Stimulated activated CD4-positive, alpha-beta T cell treated with anti-CD3 and anti-CD28 coated beads, Interleukin-4, amount 100 ng/mL, for 48 hours (primary cell): ENCODE measurements at places on chromosomes 6 and 20.

DNA sequence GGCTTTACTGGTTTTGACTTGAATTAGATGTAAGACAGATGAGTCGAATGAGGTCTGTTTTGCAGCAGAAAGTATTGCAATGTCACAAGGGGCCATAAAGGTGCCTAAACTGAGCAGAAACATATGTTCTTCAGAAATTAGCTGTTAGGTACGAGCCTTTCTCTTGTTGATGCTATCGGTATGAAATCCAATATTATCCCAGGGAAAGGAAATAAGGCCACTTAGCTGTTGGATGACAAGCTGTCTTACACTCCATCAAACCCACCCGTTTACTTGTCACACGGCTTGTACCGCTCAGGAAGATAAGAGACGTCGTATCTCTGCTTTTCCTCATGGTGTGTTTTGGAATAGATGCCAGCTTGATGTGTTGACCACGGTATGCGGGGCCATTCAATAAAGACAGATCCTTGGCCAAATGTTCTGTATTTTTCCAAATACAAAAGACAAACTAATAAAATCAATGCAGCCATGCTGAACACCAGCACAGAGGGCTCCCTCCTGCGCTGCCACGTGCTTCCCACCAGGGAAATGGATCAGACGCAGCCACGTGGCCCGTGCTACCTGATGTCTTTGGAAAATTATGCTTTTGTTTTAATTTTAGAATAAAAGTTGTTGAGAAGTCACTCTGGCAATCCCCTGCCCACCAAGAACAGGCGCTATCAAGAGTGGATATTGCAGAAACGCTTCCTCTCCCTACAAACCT is 255.9 kb upstream of the SULF2 start:
- no peak for DNase-seq

GRCh38 chr6:94372229-94372628 is 952.9 kb upstream of the EPHA7 start:
- DNase-seq, result no peak

DNA sequence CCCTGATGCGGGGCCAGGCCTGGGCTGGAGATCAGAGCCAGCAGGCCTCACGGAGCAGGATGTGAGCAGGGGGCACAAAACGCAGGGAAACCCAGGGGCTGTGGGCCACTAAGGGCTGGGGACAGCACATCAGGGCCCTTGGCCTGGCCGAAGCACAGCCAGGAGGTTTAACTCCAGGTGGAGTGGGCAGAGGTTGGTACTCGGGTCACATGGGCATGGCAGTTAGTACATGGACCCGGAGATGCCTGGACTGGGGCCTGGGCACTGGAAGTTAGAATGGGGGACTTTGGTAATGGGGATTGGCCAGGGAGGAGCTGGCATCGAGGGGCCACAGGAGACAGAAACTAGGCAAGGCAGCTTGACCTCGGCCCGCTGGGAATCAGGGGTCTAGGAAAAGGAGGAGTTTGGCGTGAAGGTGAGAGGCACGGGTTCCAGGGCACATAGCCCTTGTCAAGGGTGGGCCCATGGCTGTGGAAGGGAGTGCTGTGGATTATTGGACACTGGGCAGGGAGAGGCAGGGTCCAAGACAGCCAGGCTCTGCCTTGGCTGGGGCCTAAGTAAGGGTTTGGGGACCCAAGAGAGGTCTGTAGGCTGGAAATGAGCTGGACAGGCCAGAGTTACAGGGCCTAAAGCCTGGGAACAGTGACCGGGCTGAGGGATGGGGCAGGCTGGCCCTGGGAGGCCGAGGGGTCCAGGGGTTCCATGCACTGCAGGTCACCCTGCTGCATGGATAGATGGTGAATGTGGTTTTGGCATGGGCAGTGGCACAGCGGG is 41.6 kb upstream of the CD93 start:
- DNase-seq, result no peak

DNA sequence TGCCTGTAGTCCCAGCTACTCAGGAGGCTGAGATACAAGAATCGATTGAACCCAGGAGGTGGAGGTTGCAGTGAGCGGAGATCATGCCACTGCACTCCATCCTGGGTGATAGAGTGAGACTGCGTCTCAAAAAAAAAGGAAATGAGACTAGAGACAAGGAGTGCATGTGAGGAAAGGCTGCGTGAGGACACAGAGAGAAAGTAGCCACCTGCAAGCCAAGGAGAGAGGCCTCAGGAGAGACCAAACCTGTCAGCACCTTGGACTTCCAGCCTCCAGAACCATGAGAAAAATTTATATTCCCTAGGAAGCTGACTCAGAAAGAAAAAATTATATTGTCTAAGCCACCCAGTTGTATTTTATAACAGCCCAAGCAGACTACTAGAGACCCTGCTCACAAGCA is 7.4 kb upstream of the BEND3 start:
- DNase-seq, result no peak

DNA sequence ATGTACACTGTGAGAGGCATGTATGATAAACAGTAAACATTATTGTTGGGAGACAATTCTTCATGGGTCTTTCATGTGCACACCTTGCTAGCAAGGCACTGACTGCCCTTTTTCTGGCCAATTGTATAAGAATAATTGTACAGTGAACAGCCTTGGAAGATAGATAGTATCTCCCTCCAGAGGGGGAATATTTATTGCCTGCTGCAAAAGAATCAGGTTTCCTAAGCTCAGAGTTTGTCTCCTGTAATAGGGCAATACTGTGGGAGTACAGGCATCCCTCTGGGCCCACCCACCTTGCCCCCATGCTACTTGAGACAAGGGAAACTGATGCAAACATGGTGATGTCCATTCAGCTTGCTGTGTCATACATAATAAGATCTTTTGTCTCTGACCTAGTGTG is 442.2 kb downstream of the HDGFL1 start:
- no peak for DNase-seq

- DNase-seq, result no peak
These were observed 63.8 kb downstream of the ADTRP start for GRCh38 chr6:11714798-11715285.

- DNase-seq, result peak; percentile 89
These were observed 30.1 kb downstream of the TRIM38 start for GRCh38 chr6:25992413-25993340.

DNA sequence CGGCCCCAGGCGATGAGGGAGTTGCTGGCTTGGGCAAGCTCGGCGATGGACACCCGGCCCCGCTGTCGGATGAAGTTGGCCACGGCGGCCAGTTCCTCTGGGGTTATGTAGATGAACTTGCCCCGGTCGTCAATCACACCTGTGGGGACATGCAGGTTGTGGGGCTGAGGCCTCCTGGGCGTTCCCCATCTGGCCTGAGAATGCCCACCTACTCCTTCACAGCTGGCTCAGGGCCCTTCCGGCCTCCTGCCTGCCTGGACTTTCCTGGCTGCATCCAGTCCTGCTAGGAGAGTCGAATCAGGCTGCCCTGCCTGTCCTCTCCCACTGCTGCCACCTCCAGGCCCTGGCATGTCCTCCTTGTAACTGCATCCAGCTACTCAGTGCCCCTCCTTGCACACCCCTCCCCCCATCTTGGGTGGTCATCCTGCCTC is 13.8 kb downstream of the DDRGK1 start:
- DNase-seq, result no peak

GRCh38 chr6:2857580-2858337 is 16.1 kb upstream of the SERPINB1 start:
- peak; percentile 63 for DNase-seq

DNA sequence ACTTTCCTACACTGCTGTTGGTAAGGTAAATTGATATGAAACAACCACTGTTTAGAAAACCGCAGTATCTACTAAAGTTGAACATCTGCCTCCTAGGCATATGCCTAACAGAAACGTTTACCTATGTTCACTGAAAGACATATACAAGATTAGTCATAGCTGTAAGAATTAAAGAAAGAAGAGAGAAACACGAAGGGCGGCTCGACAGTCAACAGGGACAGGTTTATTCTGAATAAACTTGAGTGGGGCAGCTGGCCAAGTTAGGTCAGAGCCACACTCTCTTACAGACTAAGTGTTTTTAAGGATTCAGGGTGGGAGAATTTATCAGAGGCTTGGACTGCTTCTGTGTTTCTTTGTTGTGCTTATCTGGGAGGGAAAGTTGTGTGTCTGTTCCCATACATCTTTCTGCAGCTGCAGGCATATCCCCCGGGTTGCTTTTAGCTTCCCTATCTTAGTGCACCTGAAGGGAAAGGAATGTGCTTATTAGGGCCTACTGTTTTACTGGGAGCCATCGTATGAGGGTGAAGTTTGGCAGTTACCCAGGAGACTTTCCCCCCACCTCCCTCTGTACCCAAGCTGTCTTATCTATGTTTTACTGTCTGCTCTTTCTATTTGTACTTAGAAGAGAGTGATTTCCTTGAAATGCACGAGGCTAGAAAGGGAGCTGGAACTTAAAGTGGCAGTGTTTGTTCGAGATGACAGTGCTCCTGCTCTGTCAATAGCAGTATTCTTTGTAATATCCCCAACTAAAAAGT is 20.4 kb downstream of the PROCR start:
- DNase-seq, result no peak

DNA sequence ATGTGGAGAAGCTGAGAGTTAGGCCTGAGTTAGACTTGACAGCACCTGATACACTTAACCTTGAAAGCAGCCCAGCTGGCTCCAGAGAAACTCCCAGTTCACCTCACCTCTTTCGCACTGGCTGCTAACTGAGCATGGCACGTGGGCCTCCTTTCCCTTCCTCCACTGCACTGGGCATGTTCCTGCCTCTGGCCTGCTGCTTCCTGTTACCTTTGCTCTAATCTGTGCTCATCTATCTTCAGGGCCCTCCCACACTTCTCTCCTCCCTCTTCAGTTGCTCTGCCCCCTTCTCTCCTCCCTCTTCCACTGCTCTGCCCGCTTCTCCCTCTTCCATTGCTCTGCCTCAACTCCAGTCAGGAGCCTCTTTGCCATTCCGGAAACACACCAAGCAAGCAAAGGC is 13.7 kb upstream of the UBE2V1 start:
- DNase-seq, result no peak

GRCh38 chr6:52632011-52632410 is 38.9 kb upstream of the TMEM14A start:
- no peak for DNase-seq

DNA sequence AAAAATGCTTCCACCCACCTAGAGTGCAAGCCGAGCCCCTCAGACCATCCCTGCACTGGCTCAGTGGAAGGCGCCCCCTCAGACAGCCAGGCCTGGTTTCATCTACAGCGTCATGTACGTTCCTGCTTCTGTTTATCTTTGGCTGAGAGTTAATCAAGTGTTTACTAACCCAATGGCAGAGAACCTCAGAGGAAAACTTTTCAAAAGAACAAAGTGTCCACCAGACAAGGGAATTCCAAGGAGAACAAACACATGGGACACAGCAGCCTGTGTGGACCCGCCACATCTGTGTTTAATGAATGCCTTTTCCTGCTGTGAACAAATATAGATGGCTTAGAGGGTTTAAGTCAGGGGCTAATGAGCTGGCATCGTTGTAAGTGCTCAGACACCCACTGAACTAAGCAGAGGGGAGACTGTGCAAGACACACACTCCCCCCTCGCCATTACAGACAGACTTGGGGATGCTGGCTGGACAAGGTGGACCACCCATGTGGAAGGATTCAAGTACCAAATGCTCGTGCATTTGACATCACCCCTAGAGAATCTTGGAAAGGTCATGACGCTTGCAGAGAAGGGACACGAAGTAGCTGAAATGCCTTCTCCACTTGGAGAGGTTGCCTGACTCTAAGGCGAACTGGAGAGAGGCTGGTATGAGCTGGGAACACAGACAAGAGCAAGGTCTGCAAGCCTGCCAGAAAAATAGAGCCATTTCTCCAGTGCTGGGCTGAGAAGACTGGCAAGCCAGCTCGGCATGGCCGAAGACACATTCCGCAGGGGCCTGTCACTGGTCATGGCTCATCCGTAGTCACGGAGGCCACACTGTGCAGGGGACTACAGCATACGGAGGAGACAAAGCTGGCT is 53.5 kb upstream of the NXT1 start:
- DNase-seq, result no peak

GRCh38 chr6:7542874-7543624 is 1.6 kb downstream of the DSP start:
- DNase-seq, result no peak

DNA sequence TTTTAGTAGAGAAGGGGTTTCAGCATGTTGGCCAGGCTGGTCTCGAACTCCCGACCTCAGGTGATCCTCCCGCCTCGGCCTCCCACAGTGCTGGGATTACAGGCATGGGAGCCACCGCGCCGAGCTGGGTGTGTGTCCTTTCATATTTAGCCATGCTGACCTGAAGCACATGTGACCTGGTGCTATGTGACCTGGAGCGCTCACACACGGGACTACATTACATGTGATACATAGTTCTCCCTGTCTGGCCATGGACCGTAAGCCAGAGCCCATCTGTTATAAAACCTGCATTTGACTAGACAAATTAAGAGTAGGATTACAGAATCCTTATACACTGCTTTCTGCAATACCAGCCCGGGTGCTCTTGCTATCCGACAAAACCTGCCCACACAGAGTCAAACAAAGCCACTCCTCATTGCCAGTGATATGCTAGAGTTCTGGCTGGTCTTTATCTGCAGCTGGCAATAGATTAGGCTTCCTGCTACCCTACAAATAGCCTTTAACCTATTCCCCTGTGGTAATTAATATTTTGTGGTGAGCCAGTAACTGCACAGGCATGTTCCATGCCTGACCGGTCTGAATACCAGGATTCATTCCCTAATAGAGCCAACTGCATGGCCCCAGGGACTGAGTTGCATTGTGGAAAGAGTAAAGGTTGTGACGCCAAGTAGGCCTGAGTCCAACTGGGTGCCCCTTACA is 26.3 kb upstream of the FAM50B start:
- no peak for DNase-seq

DNA sequence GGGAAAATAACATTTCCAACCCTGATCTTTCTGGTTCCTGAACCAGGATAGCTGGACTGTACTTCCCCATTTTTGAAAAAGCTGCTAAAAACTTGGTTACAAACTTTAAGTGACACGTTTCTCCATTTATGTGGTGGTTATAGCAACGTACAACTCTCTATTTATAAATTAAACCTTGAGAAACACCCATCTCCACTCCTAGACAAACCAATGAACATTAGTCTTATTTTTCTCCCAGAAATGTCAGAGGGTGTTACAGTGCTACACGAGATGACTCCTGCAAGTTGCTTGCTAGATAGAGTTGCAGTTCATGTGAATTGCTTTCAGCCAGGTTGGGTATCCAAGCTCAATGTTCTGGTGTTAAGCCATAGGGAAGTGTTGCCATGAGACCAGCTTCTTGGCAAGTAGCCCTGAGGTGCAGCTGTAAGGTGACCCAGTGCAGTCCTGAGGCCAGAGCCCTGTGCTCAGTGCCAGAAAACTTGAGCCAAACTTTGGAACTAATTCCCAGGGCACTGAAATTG is 51.3 kb upstream of the REV3L start:
- DNase-seq, result no peak

- DNase-seq, result no peak
These were observed 145.3 kb upstream of the TENT5A start for GRCh38 chr6:81897793-81898192.

- no peak for DNase-seq
These were observed 14.8 kb downstream of the KIAA1755 start for GRCh38 chr20:38245753-38246152.
